Right renal pelvis (tissue), 4 donors: ENCODE measurements at places on chromosomes 12 and 14. TPM values are rescaled to one million over a fixed set of nuclear protein-coding genes. Genes with fewer than 3 reads are reported as not detected.

DNA sequence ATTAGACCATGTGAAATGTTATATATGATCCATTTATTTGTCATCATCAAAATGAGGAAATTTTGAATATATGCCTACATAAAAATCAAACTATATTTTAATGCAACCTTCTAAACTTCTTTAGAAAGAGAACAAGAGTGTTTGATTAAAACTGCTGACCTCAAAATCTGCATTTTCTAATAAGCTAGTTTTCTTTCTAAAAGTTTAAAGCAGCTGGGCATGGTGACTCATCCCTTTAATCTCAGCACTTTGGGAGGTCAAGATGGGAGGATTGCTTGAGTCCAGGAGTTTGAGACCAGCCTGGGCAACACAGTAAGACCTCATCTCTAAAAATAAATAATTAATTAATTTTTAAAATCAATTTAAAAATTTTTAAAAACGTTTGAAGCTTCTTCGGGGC is 36.2 kb downstream of the GNPTAB start:
- no peak for DNase-seq

DNA sequence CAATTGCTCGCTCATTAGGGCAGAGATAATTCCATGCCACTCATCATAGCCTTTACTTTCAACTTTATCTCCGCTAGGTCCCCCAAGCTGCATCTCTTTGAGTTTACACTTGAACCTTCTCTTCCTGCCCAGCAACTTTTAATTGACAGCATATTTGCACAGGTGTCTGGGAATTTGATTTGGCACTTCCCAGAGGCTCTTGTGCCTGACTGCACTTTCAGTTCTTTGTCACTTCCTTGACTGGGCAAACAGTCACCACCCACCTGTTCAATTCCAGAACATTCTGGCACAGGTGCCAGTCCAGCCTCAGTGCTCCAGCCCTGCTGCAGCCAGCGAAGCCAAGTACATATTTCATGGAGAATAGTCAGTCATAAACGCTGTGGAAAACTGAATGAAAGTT is 110.1 kb upstream of the LRIG3 start:
- no peak for DNase-seq

- no peak for DNase-seq
Observed at GRCh38 chr12:129827102-129827865, 76.5 kb downstream of the TMEM132D start.

GRCh38 chr14:20332431-20332787 is 670 bp downstream of the CCNB1IP1 start:
- peak; percentile 48 for DNase-seq

GRCh38 chr12:3073438-3074250 is 3.5 kb upstream of the TSPAN9 start:
- DNase-seq, result peak; percentile 81

DNA sequence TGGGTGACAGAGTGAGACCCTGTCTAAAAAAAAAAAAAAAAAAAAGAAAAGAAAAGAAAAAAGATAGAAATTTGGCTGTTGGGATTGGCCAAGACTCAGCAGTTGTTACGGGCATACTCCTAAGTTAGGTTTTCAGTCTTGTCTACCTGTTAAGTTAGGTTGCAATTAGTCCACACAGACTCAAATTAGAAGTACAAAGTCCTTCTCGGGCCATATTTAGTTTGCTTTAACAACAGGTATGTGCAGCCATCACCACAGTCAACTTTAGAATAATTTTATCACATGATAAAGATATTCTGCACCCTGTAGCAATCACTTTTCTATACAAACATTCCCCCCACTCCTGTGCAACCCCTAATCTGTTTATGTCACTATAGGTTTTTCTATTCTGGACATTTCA is 85.2 kb downstream of the WNK1 start:
- DNase-seq, result no peak

Gene DPPA3
- 0.05 TPM for polyA plus RNA-seq

Gene VRTN
- 0.03 TPM for polyA plus RNA-seq

Gene BCL2L14
- polyA plus RNA-seq, result 0.24 TPM
